ENCODE measurements at places on chromosomes 2 and 18.

- no peak for DNase-seq
Observed at GRCh38 chr18:905307-905947, 756 bp downstream of the ADCYAP1 start.

DNA sequence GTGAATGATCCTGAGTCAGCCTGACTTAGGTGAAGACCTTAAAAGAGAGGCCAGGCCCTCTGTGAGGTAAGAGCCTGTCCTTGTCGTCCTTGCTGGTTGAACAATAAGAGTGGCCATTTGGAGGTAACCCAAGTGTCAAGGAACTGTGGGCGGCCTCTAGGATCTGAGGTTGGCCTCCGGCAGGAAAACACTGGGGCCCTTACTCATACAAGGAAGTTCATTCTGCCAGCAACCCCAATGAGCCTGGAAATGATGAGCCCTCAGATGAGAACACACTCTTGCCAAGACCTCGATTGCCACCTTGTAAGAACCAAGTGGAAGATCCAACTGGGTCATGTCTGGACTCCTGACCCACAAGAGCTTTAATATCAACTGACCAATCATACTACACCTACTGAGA lies 95.5 kb upstream of the LRATD1 start:
- no peak for DNase-seq

DNA sequence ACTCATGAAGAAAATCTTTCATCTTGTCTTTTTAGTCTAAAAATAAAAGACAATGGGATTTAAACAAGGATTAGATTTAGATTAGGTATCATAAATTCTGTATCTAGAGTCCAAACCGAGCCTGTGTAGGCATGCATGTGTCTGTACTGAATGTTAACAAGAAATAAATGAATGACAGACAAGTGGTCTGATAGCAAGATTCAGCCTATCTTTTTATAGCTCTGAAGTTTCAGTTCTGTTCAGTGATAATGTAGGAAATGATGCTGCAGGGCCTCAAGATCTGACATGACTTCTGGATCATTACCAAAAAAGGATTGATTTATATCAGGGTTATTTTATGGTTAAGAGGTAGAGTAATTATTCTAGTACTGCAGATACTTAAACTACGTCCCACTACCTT lies 137.0 kb upstream of the ATP5MC3 start:
- DNase-seq: no peak

DNA sequence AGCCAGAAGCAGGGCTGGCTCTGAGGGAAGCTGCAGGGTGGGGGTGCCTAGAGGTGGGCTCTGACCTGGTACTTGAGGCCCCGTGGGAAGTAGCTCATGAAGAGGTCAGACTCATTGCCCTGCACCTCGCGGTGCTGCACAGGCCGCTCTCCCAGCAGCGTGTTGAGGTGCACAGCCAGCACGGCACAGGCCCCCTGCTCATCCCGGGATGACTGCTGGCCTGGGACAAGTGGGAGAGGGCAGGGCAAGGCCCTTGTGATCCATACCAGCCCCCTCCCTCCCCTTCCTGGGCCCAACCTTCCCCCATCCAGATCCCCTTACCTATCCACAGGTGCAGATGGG lies 8.7 kb downstream of the CAPG start:
- DNase-seq: no peak

DNA sequence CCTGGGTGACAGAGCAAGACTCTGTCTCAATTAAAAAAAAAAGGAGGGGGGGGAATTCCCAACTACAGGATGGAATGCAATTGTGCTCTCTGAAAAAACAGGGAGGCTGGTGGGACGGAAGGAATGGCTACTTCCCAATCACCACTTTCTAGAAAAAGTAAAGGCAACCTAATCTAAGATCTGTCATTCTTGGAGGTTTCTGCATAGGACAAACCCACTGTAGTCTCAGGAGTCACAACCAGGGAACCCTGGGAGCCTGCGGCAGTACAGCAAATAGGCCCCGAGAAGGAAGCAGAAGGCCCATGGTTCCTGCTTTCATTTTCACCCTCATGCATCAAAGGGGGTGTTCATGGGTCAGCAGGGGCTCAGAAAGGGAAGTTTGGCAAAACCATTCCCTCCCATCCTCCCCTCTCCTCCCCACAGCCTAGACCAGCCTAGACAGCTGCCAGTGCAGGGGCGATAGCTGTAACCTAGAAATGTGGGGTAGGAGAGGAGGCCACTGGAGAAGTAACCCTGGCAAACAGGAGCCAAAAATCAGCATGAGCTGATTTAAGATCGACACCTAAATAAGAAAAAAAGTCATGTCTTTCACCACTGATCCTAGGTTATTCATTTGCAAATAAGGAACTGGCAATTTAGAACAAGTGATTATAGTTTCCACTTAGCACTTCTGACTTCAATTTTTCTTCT lies 48.0 kb downstream of the TRABD2A start:
- peak; percentile 44 for DNase-seq

DNA sequence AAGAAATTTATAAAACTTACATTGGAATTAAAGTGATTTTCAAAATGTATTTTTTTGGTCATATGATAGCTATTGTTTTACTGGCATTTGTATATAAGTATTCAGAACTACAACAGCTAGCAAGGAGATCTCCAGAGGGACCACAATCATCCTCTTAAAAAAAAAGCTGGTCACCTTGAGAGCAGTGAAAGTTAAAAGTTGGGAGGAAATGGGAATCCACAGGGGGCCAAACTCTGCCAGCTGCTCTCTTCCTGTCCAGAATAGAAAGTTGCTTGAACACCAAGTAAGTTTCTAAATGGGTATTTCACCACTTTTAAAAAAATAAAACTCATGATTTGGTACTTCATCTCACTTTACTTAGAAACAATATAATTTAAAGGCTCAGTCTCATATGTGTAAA lies 1025.1 kb downstream of the LRP1B start:
- DNase-seq: no peak

Measured in CD4-positive, alpha-beta T cell treated with Interferon gamma for 1 hour (primary cell).